ENCODE measurements at places on chromosomes 2 and 18. TPM values are rescaled to one million over a fixed set of nuclear protein-coding genes. Genes with fewer than 3 reads are reported as not detected.

GRCh38 chr2:181140928-181141327 is 160.5 kb downstream of the UBE2E3 start:
- no peak for DNase-seq

- no peak for DNase-seq
Measured at GRCh38 chr18:58542426-58543159, 86.3 kb downstream of the ALPK2 start.

DNA sequence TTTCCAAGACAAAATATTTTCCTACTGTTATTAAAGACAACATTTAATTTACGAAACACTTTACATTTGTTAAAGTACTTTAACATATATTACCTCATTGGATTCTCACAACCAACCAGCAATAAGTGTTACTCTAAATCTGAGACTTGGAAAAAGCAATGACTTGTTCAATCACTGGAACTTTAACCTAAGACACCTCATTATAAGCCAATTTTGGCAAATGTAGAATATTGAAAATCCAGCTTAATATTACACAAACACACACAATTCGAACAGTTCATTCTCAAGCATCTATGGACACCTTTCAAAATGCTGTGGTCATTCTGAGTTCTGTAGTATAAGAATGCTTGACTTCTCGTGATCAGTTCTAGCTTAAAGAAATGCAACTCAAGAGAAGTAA is 619.4 kb upstream of the CHAC2 start:
- DNase-seq: no peak

DNA sequence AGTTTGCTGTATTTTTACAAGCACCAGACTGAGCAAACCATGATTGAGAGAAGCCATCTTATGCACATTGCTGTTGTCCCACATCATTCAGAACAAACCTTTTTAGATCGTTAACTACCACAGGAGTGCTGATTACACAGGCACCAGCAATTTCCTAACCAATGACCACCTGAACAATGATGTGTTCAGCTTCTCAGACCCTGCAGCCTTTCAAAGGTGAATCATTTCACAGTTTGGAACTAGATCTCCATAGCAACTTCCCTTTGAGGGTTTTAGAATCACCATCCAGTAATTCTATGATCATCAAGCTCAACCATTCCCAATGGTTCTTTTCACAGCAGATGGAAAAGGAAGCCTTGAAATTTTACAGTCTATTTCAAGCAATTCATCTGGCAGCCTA is 71.4 kb downstream of the OLA1 start:
- no peak for DNase-seq

- no peak for DNase-seq
Measured at GRCh38 chr2:15955232-15955988, 15.1 kb downstream of the MYCN start.

DNA sequence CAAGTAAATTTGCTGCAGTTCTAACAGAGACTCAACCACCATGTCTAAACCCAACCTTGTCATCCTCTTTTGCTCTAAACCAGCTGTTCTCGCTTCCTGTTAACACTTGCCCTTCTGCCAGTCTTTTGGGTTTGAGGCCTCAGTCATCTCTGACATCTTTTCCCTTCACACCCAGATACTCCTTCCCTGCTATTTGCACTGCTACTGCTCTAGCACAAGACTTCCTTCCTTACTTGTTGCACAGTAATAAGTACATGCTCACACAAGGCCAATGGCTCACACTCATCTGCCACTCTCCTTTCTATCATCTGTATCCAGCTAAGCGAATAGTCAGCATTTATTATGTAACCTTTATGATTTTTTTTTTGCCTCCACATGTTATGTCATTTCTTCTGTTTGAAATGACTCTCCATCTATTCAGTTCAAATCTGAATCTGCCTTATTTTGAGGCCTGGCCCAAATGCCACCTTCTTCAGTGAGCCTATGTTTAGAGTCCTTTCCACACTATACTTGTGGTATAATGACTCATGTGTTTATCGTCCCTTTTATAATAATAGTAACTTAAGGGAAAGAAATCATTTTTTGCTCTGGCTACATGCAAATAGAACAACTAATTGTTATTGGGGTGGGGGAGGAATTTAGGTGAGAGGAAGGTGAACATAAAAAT is 22.5 kb upstream of the CDKL4 start:
- DNase-seq: no peak

- DNase-seq: no peak
Measured at GRCh38 chr2:202140522-202141252, 67.6 kb downstream of the KIAA2012 start.

DNA sequence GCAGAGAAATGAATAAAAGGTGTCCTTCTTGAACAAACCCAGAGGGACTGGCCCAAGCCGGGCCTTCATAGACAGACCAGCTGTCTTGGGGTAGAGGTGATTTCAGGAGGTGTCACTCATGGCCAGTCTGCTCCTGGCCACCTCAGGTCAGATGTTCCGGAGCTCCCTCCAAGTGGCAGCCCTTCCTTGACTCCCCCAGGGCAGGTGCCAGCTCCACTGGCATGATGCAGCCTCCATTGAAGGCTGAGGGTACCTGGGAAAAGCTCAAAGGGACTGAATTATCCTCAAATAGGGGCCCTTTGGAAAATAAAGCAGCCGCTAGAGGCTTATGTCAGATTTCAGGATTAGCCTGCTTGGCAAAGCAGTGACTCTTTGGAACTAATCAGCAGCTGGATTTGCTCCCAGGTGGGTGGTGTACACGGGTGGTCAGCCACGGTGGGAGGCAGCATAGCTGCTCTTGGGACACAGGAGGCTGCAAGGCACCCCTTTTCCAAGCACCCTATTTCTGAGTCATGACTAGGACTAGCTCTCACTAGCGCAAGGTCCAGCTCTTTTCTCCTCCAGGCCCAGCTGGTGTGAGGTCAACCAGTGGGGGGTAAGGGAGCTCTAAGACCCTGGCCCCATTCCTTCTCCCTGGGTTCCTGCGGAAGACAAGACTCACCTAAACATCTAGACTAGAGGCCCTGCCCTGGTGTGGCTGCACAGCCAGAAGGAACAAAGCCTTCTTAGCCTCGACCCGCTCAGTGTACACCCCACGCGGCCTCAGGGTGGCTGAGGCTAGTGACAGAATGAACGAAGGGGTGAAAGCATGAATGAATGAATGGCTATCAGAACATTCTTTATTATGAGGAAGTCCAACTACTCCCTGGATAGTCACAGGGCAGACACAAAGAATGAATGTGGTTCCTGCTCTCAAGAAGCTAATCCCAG is 29.3 kb downstream of the HS1BP3 start:
- peak; percentile 56 for DNase-seq

DNA sequence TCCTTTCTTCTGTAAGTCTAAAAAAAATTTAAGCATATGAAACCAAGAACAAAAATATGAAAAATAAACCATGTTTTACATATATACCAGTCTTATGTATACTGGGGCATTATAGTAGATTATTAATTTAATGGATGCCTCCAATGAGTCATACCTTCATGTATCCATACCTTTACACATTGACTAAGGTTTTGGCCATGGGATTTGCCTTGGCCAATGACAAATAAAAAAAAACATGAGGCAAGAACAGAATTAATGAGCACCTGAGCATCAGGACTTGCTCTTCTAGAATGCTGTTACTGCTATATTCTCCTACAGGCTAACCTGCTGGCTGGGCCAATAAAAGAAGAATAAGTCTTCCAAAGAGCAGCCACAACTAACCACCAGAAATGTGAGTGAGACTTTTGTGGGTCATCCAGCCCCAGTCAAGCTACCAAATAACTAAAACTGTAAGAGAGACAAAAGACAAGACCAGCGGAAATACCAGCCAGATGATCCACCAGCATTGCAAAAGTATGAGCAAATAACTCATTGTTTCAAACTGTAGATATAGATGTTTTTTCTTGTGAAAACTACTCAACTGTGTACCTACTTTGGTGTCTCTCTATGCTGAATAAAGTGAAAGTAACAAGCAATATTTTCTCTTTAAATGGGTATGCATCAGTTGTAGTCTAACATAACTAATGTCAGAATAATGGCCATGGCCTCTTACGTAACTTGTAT is 749.6 kb upstream of the VRK2 start:
- DNase-seq: no peak

- DNase-seq: no peak
Measured at GRCh38 chr18:56492136-56492535, 146.3 kb downstream of the TXNL1 start.

DNA sequence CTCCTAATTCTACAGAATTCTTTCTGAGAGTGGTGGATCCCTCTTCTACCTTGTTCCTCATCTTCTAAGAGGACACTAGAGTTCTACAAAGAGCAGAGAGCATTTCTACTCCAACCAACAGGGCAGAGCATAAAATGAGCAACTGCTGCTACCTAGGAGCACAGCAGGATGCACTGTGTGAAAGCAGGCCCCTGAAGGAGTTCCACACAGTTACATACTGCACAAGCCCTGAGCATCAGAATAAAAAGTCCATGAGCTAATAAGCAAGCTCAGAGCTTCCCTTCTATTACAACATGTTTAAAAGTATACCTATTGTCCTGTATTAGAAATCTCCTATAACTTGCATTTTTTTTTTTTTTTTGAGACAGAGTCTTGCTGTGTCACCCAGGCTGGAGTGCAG is 8.4 kb downstream of the FHL2 start:
- DNase-seq: no peak

DNA sequence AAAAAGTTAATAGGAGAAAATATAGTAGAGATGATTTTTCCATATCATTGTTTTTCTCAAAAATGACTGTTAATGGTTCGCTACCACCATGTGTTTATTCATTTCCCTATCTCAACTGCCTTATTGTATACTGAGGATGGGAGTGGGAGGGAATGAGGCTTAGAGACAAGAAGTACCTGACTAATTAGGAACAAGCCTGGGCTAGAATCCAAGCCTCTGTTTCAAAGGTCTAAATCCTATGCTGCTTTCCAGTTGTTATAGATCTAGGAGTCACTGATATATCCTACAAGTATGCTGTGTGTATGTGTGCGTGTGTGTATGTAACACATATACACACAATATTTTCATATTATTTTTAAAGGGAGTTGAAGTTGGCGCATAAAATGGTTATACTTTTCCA is 465.9 kb downstream of the EPHA4 start:
- DNase-seq: no peak

DNA sequence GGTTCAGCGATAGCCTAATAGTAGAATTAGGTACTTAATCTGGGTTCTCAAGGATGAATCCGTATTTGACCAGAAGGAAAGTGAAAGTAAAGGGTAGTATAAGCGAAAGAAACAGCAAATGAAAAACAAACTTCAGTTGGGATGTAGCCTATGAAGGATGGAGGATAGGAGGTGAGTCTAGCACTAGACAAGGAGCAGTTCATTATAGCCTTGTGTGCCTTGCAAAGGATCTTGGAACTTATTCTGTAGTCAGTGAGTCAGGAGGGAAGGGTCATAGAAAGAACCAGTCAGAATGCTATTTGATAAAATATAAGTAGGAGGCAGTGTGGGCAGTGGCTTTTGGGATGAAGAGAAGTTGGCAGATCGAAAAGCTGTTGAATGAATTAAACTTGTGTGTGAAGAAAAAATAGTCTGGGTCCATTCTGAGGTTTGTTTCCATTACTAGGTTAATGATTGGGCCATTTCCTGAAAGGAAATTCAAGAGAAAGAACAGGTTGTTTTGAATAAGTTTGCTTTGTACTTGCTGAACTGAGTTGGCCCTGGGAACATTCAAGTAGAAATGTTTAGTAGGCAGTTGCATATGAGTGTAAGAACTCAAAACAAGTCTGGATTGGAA is 48.5 kb downstream of the ANKRD12 start:
- DNase-seq: no peak

GRCh38 chr18:78704971-78705461 is 274.6 kb upstream of the SALL3 start:
- DNase-seq: no peak

- no peak for DNase-seq
Measured at GRCh38 chr2:27412419-27413152, 3.2 kb upstream of the PPM1G start.

DNA sequence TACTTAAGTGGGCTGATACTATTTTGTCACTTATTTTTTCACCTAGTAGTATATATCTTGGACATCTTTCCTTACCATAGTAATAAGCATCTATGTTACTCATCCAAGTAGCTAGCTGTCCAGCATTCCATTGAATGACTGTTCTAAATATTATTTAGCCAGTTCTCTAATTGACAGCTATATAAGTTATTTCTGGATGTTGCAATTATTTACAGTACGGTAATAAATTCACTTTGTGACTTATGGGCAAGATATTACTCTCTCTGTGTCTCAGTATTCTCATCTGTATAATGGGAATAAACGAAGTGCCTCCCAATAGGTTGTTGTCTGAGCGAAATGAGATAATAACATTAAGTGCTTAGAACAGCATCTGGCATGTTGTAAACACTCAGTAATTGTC is 46.6 kb upstream of the AGAP1 start:
- DNase-seq: no peak

DNA sequence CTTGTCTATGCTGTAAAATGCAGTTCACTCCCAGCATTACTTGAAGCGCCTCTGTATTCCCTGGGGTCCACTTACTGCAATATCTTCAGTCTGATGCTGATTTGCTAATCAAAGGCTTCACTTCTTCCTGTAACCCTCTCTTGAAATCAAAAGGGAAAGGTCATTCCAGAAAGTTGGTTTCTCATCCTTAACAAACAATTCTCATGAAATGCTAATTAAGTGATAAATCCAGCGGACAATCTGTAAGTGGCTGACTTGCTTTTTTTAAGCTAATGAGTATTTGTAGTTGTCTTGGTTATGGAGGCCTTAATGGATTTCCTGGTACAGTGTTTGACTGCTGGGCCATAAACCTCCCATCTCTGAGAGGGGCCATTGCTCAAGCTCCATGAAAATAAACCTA is 499.6 kb upstream of the HS6ST1 start:
- no peak for DNase-seq

- DNase-seq: no peak
Measured at GRCh38 chr2:46023165-46023854, 273.9 kb upstream of the EPAS1 start.

- DNase-seq: no peak
Measured at GRCh38 chr18:56986829-56987228, 160.1 kb upstream of the BOD1L2 start.

DNA sequence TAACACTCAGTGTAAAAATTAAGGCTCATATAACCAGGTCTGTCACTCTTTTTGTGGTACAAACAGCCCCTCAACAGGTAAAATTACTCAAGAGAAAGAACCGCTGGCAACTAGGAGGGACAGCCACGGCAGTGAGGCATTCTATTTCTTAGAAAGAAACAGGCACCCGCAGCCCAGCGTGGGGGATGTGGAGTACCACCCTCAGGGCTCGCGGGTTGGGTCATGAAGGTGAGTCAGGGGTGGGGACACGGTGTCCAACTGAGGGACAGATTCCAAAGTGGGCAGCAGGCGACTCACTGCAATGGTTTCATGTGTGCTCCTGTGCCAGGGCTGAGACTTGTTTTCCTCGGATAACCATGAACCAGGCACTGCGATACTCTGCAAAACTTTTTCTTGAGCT is 129.4 kb downstream of the DTNB start:
- DNase-seq: no peak

The IL1F10 gene
- not detected for total RNA-seq

The CAPN13 gene
- total RNA-seq: not detected

The SPP2 gene
- not detected for total RNA-seq

The ALK gene
- 1.5 TPM for total RNA-seq

The IGFBP5 gene
- total RNA-seq: 254 TPM

The LAMA3 gene
- 14.1 TPM for total RNA-seq

The ACADL gene
- total RNA-seq: 0.81 TPM

The GLS gene
- total RNA-seq: 132 TPM

The TPRKB gene
- total RNA-seq: 19.0 TPM

The REG3G gene
- not detected for total RNA-seq

Measured in sigmoid colon (tissue), 7 donors.